ENCODE measurements at places on chromosomes 1 and 21. TPM values are rescaled to one million over a fixed set of nuclear protein-coding genes. Genes with fewer than 3 reads are reported as not detected.

GRCh38 chr1:154620751-154621150 is 12.8 kb upstream of the ADAR start:
- no peak for DNase-seq

DNA sequence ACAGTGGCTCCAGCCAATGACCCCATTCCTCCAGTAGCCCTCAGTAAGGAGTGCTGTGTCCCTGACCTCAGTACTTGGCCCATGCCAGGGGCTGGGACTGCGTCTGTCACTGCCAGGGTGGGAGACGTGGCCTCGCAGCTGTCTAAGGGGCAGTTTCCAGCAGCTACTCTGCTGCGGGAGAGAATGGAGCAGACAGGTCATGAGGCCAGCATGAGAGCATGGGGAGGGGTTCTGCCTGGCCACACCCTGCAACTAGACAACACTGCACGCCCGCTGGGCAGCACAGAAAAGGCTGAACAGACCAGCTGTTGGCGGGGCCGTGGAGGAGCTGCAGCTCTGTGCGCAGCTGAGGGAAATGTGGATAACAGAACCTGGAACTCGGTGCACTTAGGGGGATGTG is 91.6 kb upstream of the COL6A1 start:
- DNase-seq, result peak; percentile 47

DNA sequence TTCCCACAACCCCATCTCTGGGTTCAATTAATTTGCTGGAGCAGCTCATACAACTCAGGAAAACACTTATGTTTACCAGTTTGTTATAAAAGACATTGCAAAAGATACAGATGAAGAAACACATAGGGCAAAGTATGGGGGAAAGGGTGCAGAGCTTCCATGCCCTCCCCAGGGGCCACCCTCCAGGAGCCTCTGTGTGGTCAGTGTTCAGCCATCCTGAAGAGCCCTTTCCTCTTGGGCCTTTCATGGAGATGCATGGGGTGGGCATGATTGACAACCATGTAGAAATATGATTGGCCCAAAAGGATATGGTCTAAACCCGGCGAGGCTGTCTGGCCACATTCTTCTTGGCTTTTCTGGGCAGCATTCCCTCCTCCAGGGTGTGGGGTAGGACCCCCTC is 56.8 kb upstream of the PDE9A start:
- no peak for DNase-seq

DNA sequence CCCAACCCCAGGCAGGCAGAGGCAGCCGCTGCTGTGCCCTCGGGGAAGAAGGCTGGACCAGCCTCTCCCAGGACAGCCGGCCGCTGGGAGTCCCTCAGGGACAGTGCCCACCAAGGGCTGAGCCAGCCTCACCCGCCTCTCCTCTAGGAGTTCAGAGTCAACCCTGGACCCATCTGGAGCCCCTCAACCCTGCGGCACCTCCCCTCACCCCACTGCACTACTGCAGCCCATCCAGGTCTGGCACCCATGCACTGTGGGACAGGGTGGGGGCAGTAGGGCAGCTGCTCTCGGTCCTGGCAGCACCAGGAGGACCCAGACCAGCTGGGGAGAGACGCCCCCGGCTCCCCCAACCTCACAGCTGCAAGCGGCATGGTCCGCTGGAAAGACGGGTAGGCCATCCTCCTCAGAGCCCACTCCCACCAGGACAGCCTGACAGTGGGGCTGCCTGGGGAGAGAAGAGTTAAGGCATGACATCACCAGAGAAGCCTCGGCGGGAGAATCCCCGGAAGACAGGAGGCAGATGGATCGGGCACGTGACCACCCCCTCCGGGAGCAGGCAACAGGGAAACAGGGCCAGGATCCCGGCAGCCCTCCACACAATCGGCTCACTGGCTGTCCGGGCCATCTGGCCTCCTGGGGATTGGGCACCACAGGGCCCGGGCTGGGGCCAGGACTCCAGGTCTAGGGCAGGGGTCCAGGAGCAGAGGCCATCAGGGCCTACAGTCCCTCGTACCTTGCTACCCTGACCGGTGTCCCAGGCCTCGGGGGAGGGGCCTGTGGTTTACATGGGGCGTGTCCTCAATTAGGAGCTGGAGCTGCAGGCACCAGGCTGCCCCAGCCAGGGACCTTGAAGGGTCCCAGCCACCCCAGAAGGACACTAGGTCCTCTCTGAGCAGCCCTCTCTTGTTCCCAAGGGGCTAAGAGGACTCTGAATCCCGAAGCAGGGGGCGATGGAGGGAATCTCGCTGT is 3.1 kb downstream of the ACAP3 start:
- peak; percentile 79 for DNase-seq

DNA sequence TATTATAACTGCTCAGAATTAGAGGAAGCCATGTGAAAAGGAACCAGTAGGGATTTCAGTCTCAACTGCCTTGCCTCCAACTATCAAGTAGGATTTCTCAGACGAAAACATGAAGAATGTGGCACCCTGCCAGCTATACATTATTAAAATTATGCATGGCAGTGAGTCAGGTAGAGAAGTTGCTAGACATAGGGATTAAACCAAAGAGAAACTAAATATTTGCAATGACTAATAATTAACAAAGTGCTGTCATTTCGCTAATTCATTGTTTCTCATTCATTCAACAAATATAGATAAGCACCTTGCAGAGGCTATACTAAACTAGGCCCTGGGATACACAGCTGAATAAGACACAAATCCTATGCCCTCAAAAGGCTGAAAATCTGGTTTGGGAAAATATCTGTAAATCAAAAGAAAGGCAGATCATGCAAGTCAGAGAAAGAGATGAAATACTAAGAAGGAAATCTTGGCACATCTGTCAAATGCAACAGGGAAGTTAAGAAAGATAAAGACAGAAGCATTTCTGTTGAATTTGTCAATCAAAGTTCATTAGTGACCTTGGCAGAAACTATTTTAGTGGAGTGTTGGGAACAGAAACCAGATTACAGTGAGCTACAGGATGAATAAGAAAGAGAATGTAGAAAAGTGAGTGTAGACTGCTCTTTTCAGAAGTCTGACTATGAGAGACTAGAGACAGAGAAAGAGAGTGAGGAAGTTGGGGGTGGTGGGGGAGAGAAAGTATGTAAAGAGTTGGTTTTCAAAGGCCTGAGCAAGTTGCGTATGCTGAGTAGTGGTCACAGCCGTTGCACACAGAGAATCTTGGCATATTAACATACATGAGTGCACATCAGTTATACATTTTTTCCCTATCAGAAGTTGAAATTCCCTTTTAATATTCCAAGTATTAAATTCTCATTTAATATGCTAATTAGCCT is 14.7 kb upstream of the NBPF11 start:
- no peak for DNase-seq

DNA sequence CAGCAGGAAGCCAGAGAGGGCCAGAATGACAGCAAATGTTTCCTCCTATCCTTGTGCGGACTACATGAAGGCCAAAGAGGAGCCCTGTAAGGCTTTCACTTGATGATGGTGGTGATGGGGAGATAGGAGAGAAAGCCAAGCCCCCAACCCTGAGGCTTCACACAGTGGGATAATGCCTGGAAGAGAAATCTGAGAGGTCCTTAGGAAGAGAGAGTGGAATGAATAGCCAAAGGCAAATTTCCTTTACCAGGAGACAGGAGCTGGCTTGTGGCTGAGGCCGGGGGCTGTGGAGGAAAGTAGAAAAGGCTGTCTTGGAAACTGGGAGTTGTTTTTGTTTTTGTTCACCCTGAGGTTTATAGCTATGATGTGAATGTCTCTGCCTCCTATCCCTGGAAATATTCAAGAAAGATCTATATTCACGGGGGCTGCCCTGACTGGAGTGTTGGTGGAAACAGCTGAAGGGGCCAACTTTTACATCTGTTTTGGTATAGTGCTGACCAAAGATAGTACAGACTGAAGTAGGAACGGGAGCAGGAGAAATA is 13.0 kb upstream of the RNF19B start:
- DNase-seq, result no peak

- no peak for DNase-seq
These were observed 49.5 kb downstream of the SSBP3 start for GRCh38 chr1:54356680-54357147.

- no peak for DNase-seq
These were observed 364.6 kb downstream of the ADGRL2 start for GRCh38 chr1:82165304-82165703.

DNA sequence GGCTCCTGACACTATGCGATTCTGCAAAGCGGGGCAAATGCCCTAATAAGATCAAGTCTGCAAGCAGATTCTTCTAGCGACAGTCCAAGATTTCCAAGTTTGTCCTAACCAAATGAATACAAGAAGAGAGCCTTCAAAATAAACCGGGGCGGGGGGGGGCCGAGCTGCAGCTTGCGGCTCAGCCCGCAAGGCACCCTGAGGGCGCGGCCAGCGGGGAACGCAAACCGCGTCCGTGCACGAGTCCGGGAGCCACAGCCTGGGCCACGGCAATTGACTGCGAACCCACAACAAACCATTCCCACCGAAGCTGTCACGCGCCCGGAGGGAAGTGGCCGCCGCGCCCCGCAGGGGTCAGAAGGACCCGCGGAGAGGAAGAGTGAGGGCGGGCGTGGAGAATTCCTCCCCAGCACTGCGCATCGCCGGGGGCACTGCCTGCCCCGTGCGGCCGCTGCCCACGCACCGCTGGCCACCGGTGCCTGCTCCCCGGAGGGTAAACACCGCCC is 687 bp downstream of the TGFBR3 start:
- DNase-seq, result no peak

DNA sequence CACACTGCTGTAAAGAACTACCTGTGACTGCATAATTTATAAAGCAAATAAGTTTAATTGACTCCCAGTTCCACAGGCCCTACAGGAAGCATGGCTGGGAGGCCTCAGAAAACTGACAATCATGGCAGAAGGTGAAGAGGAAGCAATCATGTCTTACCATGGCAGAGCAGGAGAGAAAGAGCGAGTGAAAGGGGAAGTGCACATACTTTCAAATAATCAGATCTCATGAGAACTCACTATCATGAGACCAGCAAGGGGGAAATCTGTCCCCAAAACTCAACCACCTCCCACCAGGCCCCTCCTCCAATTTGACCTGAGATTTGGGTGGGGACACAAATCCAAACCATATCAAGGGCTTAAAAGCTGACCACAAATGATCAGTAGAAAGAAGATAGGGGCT is 493.2 kb downstream of the PTPRC start:
- DNase-seq, result no peak

- DNase-seq, result no peak
These were observed 7.4 kb downstream of the HYI start for GRCh38 chr1:43446388-43446740.

GRCh38 chr1:206563367-206564207 is 48.7 kb downstream of the EIF2D start:
- peak; percentile 15 for DNase-seq

- no peak for DNase-seq
These were observed 153.2 kb downstream of the SPATA46 start for GRCh38 chr1:162223488-162223887.

GRCh38 chr1:11071463-11072215 is 11.8 kb upstream of the SRM start:
- no peak for DNase-seq

DNA sequence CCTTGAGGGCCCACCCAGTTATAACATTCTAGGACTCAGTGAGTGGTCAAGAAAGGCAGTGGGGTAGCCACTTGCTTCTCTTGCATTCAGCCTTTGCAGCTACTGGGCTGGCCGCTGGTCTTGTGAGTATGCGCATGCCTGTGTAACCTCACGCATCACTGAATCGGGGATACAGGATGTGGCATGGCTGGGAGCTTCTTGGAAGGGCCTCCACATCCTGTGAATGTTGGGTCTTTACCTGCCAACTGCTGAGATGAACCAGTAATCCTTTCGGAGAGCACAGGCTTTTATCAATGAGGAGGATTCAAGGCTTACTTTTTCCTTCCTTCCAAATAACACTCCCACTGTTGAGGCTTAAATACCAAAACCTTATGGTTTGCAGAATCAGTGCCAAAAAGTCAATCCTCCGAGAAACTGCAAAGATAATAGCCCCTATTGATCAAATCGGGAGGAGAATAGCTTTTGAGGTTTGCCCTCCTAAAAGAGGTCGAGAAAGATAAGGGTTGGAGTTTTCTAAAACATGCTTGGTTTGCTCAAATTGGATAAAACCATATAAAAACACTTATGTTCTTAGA is 198.9 kb upstream of the UBE2U start:
- no peak for DNase-seq

DNA sequence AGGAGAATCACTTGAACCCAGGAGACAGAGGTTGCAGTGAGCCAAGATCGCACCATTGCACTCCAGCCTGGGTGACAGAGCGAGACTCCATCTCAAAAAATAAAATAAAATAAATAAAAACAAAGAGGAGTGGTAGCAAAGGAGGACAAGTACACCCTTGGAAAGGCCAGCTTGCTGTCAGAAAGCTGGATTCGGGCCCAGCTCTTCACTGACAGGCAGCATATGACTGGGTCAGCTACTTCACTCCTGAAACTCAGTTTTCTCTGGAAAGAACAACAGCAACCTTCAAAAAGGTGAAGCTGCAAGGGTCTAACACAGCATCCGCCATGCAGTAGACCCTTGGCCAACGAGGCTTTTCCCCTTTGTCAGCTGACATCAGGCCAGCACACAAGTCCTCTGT is 156.0 kb upstream of the TIAM1 start:
- DNase-seq, result no peak

GRCh38 chr1:58620259-58620658 is 43.2 kb upstream of the TACSTD2 start:
- no peak for DNase-seq

DNA sequence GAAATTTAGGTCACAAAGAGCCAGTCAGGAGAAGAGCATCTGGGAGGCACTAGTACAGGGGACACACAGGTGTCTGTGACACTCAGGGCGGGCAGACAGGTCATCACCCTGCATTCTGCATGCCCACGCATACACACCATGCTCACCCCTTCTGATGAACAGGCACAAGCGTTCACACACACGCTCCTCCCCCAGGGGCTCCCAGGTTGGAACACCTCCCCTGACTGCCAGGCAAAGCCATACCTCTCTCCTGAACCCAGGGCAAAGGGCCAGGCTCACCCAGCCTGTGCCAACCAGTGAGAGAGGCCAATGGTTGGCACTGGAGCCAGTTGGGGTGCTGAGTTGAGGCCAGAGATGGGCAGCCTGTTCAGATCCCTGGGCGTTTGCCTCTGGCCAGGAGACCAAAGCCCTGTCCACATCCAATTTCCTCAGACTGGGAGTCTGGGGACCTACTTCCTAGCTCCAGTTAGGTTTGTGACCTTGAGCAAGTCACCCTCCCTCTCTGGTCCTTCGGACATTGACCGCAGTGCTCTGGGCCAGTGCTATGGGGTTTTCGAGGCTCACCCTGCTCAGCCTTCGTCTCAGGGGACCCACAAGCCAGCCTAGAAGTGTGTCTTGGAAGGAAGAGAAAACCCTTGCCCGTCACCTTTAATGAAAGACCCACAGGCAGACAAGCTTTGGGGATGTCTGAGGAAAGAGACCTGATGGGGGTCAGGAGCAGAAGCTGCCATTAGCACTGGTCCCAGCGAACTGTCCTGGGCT is 5.8 kb upstream of the LAD1 start:
- no peak for DNase-seq

- no peak for DNase-seq
These were observed 12.9 kb downstream of the TRABD2B start for GRCh38 chr1:47984175-47984789.

GRCh38 chr1:24420547-24420946 is 4.9 kb downstream of the NIPAL3 start:
- no peak for DNase-seq

GRCh38 chr1:95532335-95532734 is 298.3 kb downstream of the RWDD3 start:
- DNase-seq, result no peak

The PDC gene
- not detected for total RNA-seq

The GCLM gene
- total RNA-seq, result 16.2 TPM

The ODR4 gene
- 13.7 TPM for total RNA-seq

The SERINC2 gene
- total RNA-seq, result 6.7 TPM

The DDI2 gene
- total RNA-seq, result 10.8 TPM

The TNNT2 gene
- not detected for total RNA-seq

The SYPL2 gene
- total RNA-seq, result 0.26 TPM

All from fibroblast of lung (primary cell).